HCT116 (cell line): ENCODE measurements at places on chromosomes 16 and 17.

DNA sequence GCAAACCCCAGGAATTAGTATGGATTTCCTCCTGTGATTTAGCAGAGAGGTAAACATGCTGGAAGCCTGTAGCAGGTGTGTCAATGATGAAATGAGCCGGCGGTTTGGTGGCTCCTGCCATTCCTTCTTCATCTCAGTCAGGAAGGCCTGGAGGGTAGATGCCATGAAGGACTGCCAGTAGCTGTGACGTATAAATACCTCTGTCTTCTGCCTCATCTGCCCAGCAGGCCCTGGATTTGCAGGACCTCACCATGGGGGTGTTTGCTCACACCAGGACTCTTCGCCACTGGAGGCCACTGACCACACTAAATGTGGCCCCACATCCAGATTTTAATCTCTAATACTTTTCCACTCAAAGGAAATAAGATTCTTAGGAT is 16.1 kb upstream of the SLC4A1 start:
- no peak for DNase-seq

GRCh38 chr16:80202831-80203413 is 337.9 kb upstream of the DYNLRB2 start:
- DNase-seq: no peak

DNA sequence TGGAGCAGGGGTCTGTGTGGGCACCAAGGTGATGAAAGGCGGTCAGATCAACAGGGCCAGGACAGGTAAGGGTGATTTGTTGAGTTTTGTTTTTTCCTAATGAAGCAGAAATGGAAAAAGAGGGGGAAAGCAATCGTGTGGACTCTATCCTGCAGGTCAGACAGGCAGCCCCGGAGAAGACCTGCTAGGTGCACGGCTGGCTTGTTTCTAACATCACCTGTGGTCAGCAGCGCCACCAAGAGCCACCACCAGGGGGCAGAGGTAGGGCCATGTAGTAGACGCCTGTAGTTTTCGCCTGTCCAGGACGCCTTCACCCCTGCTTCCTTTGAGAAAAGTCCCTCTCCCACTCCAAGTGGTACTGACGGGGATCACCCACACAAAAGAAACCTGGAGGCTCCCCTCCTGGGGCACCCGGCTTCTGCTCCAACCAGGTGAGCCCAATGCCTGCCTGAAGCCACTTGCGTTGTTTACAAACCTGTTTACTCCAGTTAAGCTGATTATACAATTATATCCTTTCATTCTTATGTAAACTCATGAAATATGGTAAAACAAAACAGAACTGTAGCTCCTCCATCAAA is 54.2 kb upstream of the SEC14L1 start:
- DNase-seq: peak; percentile 85

GRCh38 chr17:18960241-18960665 is 8.3 kb downstream of the SLC5A10 start:
- DNase-seq: no peak

DNA sequence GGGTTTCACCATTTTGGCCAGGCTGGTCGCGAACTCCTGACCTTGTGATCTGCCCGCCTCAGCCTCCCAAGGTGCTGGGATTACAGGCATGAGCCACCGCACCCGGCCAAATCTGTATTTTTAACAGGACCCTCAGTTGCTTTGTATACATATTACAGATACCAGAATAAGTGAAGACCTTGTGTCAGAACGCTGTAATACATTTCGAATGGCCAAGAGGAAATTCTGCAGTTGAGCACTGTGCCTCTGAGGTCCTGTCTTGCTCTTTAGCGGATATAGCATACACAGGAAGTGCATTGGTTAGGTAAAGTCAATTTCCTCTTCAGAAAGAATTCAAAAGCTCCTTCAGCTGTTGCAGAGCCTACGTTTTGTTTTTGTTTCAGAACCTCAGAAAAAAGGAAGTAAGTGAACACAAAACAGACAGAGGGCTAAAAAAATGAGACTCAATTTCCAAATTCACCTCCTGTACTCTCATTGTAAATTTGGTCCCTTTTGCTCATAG is 15.7 kb downstream of the CRLF3 start:
- DNase-seq: no peak

GRCh38 chr16:52611817-52612673 is 65.1 kb upstream of the TOX3 start:
- no peak for DNase-seq

DNA sequence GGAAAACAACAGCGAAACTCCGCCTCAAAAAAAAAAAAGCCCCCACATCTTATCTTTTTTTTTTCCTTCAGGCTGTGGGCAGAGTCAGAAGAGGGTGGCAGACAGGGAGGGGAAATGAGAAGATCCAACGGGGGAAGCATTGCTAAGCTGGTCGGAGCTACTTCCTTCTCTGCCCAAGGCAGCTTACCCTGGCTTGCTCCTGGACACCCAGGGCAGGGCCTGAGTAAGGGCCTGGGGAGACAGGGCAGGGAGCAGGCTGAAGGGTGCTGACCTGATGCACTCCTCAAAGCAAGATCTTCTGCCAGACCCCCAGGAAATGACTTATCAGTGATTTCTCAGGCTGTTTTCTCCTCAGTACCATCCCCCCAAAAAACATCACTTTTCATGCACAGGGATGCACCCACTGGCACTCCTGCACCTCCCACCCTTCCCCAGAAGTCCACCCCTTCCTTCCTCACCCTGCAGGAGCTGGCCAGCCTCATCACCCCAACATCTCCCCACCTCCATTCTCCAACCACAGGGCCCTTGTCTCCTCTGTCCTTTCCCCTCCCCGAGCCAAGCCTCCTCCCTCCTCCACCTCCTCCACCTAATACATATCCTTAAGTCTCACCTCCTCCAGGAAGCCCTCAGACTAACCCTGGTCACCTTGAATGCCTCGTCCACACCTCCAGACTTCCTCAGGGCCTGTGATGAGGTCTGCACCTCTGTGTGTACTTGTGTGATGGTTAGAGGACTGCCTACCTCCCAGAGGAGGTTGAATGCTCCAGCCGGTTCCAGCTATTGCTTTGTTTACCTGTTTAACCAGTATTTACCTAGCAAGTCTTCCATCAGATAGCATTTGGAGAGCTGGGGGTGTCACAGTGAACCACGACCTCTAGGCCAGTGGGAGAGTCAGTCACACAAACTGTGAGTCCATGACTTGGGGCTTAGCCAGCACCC is 1.2 kb upstream of the HBA1 start:
- DNase-seq: no peak

- no peak for DNase-seq
Measured at GRCh38 chr17:80363518-80364090, 51.4 kb upstream of the ENDOV start.

GRCh38 chr17:31061678-31062077 is 33.1 kb upstream of the NF1 start:
- DNase-seq: no peak

DNA sequence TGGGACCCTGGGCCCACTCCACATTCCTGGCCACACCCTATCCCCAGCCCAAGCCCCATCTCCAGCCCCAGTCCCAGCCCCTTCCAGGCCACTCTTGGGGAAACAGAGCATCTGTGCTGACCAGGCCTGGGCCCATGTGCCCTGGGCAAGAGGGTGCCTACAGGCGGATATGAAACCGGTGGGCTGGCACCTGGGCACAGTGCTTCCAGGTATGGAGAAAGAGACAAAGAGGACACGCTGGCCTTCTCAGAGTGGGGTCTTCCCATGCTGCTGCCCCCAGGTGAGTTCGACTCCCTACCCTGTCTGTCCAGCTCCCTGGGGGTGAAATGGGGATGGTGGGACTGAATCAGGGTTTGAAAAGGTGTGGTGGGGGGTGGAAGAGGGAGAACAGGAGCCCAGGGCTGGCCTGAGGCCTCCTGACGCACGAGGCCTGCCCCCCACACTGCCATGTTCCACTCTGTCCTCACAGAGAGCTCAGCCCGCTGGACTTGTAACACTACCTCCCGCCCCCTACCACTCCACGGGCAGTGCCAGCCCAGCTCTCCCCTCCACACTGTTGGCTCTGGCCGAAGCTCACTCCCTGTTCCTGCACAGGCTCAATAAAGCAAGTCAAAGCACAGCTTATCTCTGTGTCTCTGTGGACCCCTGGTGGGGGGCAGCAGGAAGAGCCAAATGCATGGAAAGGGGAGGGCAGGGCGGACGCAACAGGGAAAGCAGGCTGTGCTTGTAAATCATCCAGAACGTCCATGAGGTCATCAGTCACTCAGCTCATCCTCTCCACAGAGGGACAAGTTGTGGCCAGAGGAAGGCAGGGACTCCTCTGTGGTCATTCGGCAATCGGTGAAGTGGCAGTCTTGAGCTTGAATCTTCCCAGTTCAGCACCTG is 71.1 kb upstream of the TMEM97 start:
- no peak for DNase-seq
